ENCODE measurements at places on chromosomes 12 and 14.
A peak's percentile ranks its signal among the peaks of the same experiment; 100 is the strongest.

GRCh38 chr12:64473176-64473575 is 21.3 kb downstream of the TBK1 start:
- DNase-seq, result no peak

- DNase-seq, result no peak
Observed at GRCh38 chr14:32565256-32565655, 236.2 kb downstream of the AKAP6 start.

DNA sequence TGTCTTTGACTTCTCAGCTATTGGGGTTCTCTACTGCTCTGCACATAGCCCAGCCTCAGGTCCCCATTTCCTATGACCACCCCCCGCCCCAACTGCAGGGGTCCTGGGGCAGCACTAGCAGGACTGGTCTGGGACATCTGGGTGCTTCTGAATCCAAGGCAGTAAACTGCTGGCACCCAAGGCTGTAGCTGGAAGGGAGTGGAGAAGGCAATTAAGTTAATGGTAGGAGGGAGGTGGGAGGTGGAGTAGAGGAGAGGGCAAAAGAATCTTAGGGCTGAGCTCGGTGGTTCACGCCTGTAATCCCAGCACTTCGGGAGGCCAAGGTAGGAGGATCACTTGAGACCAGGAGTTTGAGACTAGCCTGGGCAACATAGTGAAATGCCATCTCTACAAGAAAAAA is 11.5 kb downstream of the PLEK2 start:
- DNase-seq, result no peak

GRCh38 chr14:81589381-81590065 is 55.9 kb upstream of the SEL1L start:
- no peak for DNase-seq

DNA sequence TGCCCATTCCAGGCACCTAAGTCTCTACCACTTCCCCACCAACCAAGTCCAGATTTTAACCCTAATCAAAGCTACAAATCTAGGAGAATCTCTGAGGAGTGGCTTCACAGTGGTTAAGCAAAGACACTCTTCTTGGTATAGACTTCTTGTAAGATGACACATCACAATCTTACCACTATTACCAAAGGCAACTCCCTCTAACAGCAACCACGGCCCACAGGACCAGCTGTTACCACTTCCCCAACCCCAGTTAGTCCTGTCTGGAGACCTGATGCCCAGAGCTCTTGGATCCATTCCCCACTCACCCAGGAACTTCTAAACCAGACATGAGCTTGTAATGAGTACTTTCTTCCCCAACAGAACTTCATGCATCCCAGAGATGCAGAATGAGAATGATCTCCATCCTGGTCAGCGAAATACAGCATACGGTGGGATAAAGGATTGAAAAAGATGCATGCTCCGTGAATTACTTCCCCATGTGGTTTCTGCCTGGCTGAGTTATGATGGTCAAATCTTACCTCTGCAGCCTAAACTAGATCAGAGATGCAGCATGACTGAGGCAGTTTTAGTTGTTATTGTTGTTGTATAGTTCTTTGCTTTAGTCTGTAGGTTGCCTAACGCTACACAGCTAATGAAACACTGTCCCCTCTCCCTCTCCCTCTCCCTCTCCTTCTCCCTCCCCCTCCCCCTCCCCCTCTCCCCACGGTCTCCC is 87.7 kb upstream of the FOXN3 start:
- peak; percentile 11 for DNase-seq

- no peak for DNase-seq
Observed at GRCh38 chr12:123398550-123399254, 14.8 kb downstream of the KMT5A start.

DNA sequence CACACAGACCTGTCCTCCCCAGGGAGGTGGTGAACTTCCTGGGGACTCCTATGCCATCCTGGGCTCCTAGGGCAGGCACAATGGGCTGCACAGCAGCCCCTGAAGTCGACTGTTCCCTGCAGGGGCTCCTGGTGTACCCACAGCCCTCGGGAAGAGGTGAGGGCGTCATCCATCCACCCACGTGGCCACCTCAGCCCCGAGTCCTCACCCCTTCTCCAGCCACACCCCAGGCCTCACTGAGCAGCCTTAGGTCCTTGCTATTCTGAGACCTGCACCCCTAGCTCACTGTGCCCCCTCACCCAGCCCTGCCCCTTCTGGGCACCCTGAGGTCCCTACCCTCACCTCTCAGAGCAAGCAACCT is 38.9 kb downstream of the BEGAIN start:
- no peak for DNase-seq

DNA sequence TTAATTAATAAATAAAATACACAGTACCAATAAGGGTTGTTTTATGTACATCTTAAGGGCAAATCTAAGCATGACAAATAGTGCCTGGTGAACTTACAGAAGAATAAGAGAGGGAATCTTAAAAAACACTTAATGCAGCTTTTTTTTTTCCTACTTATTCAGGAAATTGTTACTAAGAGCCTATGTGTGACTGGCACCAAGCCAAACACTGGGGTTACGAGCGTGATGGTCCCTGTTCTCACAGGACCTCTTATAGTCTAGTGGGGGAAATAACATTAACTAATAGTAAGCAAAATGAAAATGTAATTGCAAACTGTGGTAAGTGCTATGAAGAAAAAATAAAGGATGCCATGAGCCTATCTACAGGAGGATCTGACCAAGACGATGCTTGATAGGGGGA is 53.6 kb downstream of the RTN1 start:
- no peak for DNase-seq

GRCh38 chr12:66916189-66916588 is 237.3 kb upstream of the GRIP1 start:
- DNase-seq, result no peak

DNA sequence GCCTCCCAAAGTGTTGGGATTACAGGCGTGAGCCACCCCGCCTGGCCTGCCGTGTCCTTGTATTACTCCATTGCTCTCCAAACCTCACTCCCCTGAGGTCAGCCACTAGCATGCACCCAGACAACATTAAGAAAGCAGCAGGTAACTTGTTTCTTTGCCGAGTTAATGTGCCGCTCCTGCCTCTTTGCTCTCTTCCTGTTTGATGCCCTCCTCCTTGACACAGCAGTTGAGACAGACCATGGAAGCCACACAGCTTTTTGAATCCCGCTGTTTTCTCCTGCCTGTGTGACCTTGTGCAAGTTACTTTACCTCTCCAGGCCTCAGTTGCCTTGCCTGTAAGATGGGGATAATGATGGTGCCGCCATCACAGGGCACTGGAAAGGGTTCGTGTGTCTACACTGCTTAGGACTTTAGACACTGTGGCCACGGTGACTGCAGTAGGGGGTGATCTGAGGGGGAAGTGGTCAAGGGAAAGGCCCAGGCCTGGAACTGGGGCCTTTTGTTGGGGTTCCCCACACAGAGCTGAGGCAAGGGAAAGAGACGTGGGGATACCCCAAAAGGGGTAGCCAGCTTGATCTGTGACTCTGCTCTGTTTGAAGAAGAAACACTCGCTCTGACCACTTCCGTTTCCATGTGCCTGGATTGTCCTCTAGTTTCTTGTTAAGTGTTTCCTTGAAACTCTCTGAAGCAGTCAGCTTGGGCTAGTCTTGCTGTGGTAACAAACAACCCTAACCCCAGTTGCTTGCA is 69.3 kb downstream of the RIN3 start:
- DNase-seq, result no peak

DNA sequence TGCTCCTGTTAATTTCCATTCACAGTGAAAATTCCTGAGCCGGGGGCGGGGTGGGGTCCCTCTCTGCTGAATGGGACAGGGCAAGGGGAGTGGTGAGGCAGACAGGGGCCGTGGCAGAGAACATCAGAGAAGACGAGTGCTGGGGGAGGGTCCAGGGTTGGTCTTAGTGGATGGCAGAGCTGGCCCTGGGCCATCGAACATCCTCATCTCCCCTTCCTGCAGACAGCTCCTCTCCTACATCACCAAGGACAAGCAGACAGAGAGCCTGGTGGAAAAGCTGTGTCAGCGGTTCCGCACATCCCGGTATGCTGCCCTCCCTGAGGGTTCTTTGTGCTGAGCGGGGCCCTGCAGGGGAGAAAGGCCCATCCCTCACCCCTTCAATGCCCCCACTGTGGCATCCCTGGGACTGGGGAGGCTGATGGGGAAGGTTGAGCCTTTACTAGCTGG is 5.0 kb upstream of the GAPDH start:
- no peak for DNase-seq

GRCh38 chr12:116180448-116180847 is 97.0 kb downstream of the MED13L start:
- DNase-seq, result no peak

GRCh38 chr14:63513756-63514155 is 29.4 kb downstream of the PPP2R5E start:
- DNase-seq, result no peak

GRCh38 chr12:124618291-124618902 is 51.0 kb upstream of the NCOR2 start:
- no peak for DNase-seq
